Smooth muscle cell of the umbilical artery (primary cell): ENCODE measurements at places on chromosomes 3 and 15. TPM values are rescaled to one million over a fixed set of nuclear protein-coding genes. Genes with fewer than 3 reads are reported as not detected.

The NEIL1 gene
- total RNA-seq, result 2.7 and 5.5 TPM in 2 replicates

The ACTC1 gene
- total RNA-seq, result 0.30 TPM in 1 of 2 replicates, not detected in the other

The DUOX1 gene
- not detected in 2 replicates for total RNA-seq

The GJD2 gene
- not detected in 2 replicates for total RNA-seq

The WDR93 gene
- under 0.01 TPM in 1 of 2 replicates, not detected in the other for total RNA-seq
